Mesendoderm (in vitro differentiated cells): ENCODE measurements at places on chromosomes 11 and 22.
A peak's percentile ranks its signal among the peaks of the same experiment; 100 is the strongest.

- H3K27ac ChIP-seq = no peak overlapping the region
- DNase-seq = no peak
- no peaks in the 10 kb centered on the region for H3K4me1 ChIP-seq
- H3K36me3 ChIP-seq = no peaks in the 10 kb centered on the region
- no peak overlapping the region for H3K4me3 ChIP-seq
Measured at GRCh38 chr11:2072551-2073261, 66.5 kb downstream of the IGF2 start.

DNA sequence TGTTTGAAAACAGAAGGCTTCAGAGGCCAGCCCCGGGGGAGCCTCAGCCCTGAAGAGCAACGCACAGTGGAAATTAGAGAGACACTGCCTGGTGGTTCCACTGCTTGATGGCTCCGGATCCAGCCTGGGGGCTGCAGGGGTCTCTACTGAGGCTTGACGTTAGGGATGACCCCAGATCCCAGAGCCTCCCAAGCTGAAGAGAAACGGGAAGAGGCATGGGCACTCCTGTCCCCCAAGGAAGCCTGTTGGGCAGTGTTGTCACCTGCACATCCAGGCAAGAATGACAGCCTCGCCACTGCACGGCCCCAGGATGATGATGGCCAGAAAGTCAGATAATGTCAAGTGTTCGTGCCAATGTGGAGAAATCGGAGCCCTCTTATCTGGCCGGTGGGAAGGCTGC lies 56.8 kb upstream of the FGF3 start:
- no peaks in the 10 kb centered on the region for H3K4me1 ChIP-seq
- no peaks in the 10 kb centered on the region for H3K27me3 ChIP-seq
- H3K4me3 ChIP-seq = no peak overlapping the region
- no peak for DNase-seq
- no peaks in the 10 kb centered on the region for H3K36me3 ChIP-seq
- no peak overlapping the region for H3K27ac ChIP-seq

DNA sequence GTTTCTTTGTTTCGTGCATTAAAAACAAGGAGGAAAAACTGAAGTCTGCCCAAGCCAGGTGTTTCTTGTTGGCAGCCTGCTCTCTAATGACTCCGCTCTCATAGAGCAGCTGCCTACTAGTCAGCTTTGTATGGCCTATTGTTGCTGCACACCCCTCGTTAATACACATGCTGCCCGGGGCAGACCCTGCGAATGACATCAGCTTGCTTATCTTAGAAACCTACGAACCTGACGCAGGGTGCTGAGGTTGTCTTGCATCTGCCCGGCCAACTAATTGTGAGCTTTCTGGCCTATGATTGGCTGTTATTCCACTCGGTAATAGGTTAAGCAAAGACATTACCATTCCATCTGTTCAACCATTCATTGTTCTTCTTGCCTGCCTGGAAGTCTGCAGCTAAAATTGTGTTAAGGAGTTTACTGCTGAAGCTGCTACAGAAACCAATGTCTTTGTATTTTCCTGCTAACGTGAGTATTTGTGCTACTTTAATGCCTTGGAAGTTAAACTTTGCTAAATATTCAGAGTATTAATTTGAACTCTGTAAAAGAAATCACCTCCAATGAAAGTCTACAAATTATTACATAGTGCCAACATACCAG lies 37.5 kb downstream of the ZC3H12C start:
- H3K36me3 ChIP-seq = no peaks in the 10 kb centered on the region
- H3K27me3 ChIP-seq = no peaks in the 10 kb centered on the region
- no peak overlapping the region for H3K27ac ChIP-seq

DNA sequence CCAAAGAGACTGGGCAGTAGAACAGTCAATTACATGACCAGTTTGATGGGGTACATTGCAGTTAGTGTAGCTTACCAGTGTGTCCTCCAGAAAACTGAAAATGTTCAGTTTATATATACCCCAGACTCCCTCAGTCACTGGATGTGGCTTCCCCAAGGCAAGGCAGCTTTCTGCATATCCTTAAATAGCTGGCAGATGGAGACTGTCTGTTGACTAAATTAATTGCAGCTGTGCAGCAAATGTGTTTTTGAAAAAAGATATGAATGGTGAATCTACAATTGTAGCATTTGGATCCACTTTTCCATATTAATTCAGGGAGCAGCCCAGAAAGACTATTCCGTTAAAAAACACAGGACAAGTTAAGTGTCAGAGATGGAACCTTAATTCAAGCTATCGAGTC lies 565.1 kb upstream of the CCDC179 start:
- no peak for DNase-seq
- H3K4me1 ChIP-seq = no peaks in the 10 kb centered on the region
- no peaks in the 10 kb centered on the region for H3K36me3 ChIP-seq
- H3K27ac ChIP-seq = no peak overlapping the region

- DNase-seq = peak; percentile 45
- H3K36me3 ChIP-seq = no peaks in the 10 kb centered on the region
- no peaks in the 10 kb centered on the region for H3K27me3 ChIP-seq
- no peaks in the 10 kb centered on the region for H3K4me1 ChIP-seq
- H3K27ac ChIP-seq = no peak overlapping the region
- no peak overlapping the region for H3K4me3 ChIP-seq
Measured at GRCh38 chr11:27013781-27014361, 20.0 kb downstream of the FIBIN start.
